Islet precursor cell (in vitro differentiated cells): ENCODE measurements at places on chromosomes 6 and 20.

- DNase-seq: no peak
These were observed 40.4 kb upstream of the FAM83C start for GRCh38 chr20:35332540-35333200.

- no peak for DNase-seq
These were observed 24.7 kb upstream of the GFOD1 start for GRCh38 chr6:13511913-13512717.

- DNase-seq: no peak
These were observed 443.2 kb upstream of the JARID2 start for GRCh38 chr6:14802514-14803160.

DNA sequence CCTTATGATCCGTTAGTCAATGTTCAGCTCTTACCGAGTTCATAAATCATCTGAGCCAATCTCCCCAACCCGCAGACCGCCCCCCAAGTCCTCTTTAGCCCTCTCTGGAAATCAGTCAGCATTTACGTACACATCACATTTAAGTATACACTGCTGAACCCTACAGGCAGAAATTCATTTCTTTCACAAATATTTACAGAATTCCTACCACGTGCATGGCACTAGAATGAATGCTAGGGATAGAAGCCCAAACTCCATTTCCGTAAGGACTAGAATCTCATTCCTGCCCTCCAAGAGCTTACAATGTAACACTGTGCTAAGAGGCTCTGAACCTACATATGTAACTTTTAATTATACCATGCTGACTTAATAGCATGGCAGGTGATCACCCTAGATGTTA is 1.8 kb downstream of the OSER1 start:
- no peak for DNase-seq

GRCh38 chr6:122178988-122179387 is 220.5 kb upstream of the HSF2 start:
- DNase-seq: no peak

GRCh38 chr6:332671-333070 is 40.4 kb downstream of the DUSP22 start:
- DNase-seq: no peak

DNA sequence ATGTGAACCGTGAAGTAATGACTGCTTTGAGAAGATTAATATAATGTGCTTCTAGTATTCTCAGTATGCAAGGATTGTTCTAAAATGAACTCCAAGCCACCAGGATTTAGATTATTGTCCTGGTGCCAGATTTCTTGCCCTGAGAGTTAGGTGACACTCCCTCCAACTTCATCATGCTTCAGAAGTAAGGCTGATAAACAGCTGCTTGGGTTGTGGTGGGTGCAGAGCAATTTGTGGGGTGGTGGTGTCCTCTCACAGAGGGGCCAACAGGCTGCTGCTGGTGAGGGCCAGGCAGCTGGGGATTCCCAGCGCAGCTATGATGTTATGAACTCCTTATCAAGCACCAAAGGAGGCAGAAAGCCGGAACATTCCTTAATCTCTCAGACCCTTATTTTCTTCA is 114.6 kb downstream of the MCHR2 start:
- no peak for DNase-seq

DNA sequence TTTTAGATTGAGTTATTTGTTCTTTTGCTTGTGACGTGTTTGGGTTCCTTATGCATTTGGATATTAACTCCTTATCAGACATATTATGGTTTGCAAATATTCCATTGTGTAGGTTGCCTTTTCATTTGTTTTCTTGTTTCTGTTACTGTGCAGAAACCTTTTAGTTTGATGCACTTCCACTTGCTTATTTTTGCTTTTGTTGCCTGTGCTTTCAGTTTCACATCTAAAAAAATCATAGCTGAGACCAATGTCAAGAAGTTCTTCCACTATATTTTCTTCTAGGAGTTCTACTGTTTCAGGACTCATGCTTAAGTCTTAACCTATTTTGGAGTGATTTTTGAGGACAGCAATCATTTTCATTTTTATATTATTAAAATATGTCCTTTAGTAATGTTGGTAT is 113.5 kb downstream of the EPM2A start:
- no peak for DNase-seq

DNA sequence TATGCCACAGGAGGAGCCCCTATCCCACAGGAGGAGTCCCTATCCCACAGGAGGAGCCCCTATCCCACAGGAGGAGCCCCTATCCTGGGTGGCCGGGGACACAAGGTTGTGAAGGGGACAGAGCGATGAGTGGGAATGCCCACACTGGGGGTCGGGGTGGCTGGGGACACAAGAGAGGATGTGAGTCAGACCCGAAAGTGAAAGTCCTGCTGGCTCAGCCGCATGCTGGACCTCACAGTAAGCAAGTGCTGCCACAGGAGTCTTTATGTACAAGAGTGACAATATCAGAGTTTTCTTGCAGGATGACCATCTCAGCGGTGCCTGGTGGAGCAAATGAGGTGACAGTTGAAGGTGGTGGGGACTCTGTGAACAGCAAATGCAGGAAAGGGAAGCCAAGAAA is 93.7 kb downstream of the PSMB1 start:
- DNase-seq: peak; percentile 63

DNA sequence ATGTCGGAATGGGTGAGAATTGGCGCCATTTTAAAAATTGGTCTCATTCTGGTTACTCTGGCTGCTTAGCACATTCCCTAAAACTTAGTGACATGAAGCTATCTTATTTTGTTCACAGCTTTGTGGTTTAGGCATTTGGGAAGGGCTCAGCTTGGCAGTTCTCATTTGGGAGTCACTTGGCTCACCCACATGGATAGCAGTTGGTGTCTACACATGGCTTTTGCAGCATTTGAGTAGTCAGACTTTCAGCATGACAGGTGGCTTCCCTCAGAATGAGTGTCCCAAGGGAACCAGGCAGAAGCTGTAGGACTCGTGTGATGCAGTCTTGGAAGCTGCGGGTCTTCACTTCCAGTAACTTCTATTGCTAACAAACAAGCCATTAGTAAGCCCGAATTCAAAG is 64.6 kb downstream of the UST start:
- DNase-seq: no peak

- DNase-seq: peak; percentile 85
These were observed 11.8 kb downstream of the ADTRP start for GRCh38 chr6:11766589-11767450.

- no peak for DNase-seq
These were observed 73.9 kb upstream of the TGM3 start for GRCh38 chr20:2221921-2222320.

DNA sequence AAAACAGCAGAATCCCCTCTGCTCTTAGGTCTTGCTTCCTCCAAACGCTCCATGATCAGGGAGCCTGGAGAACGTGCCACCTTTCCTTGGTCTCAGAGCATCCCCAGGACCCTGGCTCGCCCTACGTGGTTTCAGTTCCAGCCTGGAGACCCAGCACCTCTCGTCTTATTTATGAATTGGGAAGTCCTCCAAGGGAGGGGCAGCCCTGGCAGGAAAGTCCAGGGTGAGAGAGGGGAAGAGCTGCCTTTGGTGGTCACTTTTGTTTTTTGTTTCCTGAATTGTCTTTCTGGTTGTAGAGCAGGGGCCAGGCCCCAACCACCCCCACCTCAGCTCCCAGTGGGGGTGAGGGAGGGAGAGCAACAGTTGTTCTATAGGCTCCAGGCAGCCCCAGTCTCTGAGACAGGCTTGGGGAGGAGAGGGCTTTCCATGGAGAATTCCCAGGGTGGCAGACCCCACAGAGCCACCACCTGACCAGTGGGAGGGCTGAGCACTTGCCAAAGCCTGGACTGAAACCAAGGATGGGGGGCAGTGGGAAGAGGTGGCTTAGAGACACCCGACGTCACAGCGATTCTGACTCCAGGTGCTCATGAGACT is 88.8 kb downstream of the PRND start:
- DNase-seq: no peak

DNA sequence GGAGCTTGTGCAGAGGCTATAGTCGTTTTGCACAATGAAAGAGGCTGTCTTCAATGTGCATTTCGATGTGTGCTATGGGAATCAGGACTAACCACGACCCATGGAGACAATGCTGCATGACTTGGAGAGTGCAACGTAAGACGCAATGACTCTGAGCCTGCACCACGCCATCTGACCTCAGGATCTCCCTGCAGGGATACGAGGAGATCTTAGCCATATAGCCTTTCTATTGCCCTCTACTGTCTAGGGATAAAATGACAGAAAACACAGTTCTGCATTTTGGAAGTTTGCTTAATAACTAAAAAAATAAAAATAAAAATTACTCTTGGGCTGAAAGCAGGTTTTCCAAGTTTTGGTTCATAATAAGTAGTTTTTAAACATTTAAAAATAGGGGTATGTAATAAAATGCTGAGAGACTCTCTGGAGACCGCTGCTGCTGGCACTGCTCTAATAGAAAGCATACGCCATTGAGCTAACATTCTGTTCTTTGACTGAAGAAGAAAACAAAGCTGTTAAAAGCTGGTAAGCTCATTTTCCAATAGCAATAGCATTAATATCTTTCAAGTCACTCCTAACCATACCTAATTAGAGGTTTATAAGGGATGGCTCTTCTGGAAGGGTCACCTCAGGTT is 87.2 kb downstream of the PDE7B start:
- DNase-seq: no peak
